ENCODE measurements at places on chromosomes 6 and 20. TPM values are rescaled to one million over a fixed set of nuclear protein-coding genes. Genes with fewer than 3 reads are reported as not detected.

DNA sequence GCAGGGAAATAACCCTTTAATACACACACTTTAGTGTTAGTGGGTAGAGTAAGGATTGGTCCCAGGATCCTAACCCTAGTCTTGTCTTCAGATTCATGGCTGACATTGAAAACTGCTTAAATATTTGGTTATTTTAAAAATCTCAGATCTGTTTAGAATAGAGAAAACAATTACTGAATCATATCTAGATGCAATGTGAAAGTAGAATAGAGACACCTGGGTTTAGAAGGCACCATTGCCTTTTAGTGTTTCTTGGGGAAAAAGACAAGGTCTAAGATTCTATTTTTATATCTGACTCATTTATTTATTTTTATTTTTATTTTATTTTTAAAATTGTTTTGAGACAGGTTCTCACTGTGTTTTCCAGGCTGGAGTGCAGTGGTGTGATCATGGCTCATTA lies 6.0 kb downstream of the DDX43 start:
- H3K27ac ChIP-seq = no peak overlapping the region
- no peaks in the 10 kb centered on the region for H3K36me3 ChIP-seq
- no peak overlapping the region for H3K4me3 ChIP-seq
- no peaks in the 10 kb centered on the region for H3K27me3 ChIP-seq

GRCh38 chr6:13252790-13253189 lies 75.5 kb downstream of the TBC1D7 start:
- no peak overlapping the region for H3K4me3 ChIP-seq
- H3K36me3 ChIP-seq = peaks cover 2% of the 10 kb centered on the region
- DNase-seq = no peak
- H3K27ac ChIP-seq = no peak overlapping the region

GRCh38 chr20:956330-956951 lies 40.3 kb upstream of the ANGPT4 start:
- H3K36me3 ChIP-seq = no peaks in the 10 kb centered on the region
- H3K4me3 ChIP-seq = no peak overlapping the region
- DNase-seq = peak; percentile 84
- no peaks in the 10 kb centered on the region for H3K4me1 ChIP-seq
- no peak overlapping the region for H3K27ac ChIP-seq

DNA sequence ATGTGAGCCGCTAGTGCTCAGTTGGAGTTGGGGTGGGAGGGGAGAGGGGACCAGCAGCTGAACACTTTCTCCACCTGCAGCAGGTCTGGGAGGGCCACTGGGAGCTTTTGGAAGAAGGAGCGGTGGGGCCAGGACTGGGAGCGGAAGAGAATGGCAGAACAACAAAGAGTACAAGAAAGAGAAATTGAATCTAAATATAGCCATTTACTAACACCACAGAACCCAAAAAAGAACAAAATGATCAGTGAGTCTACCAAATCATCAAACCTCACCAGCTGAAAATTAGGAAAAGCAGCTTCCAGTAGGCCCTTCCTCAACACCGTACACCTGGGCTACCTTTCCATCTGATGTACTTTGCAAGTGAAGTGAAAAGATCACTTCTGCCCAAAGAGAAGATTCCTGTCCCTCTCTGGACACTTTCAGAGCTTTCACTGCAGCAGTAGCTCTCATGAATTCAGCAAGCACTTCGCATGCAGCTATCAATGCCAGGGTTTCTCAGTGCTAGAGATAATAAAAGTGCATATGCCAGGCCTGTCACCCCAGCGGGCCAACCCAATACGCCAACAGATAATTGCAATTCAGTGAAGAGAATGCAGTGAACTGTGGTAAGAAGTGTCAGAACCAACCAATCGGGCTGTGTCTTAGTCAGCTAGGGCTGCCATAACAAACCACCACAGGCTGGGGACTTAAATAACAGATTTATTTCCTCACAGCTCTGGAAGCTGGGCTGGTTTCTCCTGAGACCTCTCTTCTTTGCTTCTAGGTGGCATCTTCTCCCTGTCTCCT lies 597 bp downstream of the LY86 start:
- no peaks in the 10 kb centered on the region for H3K4me1 ChIP-seq
- no peaks in the 10 kb centered on the region for H3K27me3 ChIP-seq
- H3K27ac ChIP-seq = no peak overlapping the region
- no peaks in the 10 kb centered on the region for H3K36me3 ChIP-seq

DNA sequence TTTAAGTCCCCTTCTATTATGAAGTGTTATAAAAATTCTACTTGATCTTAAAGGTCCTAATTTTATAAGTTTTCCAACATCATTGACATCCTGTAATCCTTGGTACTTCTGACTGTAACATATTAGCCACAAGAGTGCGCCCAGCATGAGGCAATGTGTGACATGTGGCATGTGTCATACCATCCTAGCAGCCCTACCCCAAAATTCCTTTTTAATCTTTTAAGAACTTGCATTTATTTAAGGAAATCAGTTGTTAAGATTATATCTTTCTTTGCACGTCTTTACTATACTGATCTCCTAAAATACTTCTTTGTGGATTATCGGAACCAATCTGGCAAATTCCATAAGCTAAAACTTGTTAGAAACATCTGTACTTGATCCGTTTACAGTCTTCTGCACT lies 167.1 kb upstream of the SLC24A3 start:
- H3K27ac ChIP-seq = no peak overlapping the region
- no peaks in the 10 kb centered on the region for H3K36me3 ChIP-seq
- no peaks in the 10 kb centered on the region for H3K4me1 ChIP-seq
- H3K4me3 ChIP-seq = no peak overlapping the region
- no peak for DNase-seq

The OR2J3 gene
- total RNA-seq = not detected

The C20orf141 gene
- total RNA-seq = not detected

The HTR1B gene
- 6.6 TPM for total RNA-seq

The TJAP1 gene
- total RNA-seq = 30.6 TPM

The ZNF76 gene
- total RNA-seq = 46.4 TPM
